RPMI8226 (cell line): ENCODE measurements at places on chromosomes 4 and X.
A peak's percentile ranks its signal among the peaks of the same experiment; 100 is the strongest.

DNA sequence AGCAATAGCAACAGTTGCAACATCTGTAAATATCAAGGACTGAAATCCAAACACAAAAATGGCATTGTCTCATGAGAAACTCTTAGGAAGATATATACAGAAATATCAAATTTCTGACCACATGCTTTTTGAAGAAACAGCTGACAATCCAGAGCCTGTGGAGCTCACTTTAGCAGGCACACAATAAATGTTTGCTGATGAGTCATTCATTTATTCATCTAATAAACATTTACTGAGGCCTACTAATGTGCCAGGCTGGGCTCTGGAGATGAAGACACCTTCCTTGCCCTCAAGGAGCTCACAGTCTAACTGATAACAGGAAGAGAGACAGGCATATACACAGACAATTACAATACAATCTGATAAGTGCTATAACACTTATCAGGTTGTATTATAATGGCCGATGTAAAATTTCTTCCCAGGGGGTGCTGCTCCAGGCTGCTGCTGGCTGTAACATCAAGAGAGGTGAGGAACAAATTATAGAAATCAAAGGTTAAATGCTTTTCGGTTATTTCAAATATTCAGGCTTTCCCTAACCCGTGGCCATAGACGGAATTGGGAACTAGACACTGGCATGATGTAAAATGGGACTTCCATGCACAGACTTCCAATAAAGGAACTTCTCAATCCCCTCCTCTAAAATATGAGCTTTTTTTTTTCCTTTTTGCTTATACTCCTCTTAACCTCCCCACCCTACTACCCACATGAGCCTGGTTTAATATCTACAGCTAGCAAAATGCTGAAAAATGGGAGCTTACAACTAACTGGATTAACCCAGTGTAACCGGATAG, 16.8 kb upstream of the ZCCHC13 start:
- no peak for DNase-seq

GRCh38 chr4:177408023-177408422, 34.2 kb downstream of the AGA start:
- no peak for DNase-seq

DNA sequence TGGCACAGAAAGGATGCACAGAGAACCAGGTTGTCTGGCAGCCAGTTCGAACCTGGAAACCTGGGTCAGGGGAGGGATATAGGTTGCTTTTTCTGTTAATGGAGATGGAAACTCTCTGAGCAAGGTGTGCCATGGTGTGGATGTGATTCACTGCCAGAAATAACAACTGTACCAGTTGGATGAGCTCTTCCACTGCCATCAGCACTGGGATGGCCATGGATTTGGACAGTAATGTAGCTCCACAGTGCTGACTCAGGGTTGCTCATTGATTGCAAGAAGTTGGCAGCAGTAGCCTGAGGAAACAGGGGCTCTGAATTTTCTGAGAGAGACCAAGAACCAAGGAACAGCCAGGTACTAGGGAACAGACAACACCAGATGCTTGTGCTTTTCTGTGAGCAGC, 33.8 kb downstream of the PNMA5 start:
- DNase-seq: no peak

DNA sequence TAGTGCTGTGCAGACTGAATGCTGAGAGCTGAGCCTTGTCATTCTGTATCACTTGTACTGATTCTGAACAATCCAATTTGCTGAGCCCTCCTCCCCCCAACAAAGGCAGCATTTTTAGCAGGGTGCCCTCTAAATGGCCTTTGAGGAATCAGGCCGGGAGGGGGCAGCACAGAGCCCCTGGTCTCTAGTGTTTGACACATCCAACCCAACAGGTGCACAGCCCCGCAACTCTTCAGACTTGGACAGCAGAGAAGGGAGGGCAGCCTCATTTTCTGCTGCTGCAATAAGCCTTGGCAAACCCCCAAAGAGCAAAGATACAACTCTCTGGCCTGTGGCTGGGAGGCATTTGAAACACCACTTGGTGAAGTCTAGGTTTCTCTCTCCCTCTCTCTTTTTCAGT, 3.4 kb downstream of the ATP1B4 start:
- peak; percentile 82 for DNase-seq

GRCh38 chr4:183201331-183201730, 102.3 kb downstream of the WWC2 start:
- DNase-seq: no peak

GRCh38 chr4:76772498-76773106, 125.3 kb downstream of the SOWAHB start:
- DNase-seq: peak; percentile 13

DNA sequence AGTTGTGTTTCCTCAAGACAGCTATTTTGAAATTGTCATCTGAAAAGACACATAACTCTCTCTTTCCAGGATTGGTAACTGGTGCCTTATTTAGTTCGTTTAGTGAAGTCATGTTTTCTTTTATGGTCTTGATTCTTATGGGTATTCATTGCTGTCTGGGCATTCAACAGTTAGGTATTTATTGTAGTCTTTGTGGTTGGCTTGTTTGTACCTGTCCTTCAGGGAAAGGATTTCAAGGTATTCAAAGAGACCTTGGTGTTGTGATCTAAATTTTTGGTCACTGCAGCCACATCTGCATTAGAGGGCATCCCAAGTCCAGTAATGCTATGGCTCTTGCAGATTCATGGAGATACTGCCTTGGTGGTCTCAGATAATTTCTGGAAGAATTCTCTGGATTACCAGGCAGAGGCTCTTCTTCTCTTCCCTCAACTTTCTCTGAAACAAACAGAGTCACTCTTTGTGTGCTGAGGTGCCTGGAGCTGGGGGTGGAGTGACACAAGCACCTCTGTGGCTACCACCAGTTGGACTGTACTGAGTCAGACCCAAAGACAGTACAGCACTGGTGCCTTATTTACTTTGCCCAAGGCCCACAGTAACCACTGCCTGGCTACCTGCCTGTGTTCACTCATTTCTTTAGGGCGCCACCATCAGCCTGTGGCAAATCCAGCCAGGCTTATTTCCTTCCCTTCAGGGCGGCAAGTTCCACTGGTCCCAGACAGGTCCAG, 620.4 kb downstream of the KCNIP4 start:
- DNase-seq: no peak

GRCh38 chrX:128664211-128664610, 612.0 kb upstream of the ACTRT1 start:
- DNase-seq: no peak

GRCh38 chr4:105280338-105281123, 133.9 kb downstream of the TET2 start:
- no peak for DNase-seq

GRCh38 chr4:78014889-78015886, 41.9 kb upstream of the FRAS1 start:
- DNase-seq: no peak
